ENCODE measurements at places on chromosomes 1 and 21.

DNA sequence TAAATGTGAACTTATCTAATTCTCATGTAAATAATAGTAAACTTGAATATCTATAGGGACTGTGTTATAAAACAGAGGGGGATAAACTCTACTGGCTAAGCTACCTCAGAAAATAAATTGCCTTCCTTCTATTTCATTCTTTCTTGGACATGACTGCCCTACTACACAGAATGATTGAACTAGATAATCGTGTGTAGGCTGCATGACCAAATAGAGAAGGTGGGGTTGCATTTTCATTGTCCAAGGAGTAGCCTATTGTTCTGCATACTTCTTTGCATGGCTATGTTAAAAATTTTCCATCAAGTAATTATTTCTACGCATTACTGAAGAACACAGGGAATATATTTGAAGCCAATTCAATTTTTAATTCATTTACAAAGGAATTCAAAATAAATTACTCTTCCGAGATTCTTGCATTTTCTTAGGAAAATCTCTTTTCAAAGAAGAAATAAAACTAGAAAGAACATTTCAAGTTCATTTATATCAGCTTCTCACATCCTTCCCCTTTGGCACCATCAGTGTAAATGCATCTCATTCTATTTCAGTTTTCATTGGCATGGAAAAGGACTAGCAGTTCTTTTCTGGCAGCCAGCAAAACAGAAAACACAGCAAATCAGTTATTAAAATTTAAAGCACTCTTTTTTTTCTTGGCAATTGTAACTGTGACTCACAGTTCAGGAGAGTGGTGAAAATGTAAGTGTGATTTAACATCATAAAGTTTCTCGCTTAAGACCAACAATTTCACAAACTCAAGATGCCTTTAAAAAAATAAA lies 714.7 kb downstream of the NCAM2 start:
- DNase-seq = peak; percentile 79

DNA sequence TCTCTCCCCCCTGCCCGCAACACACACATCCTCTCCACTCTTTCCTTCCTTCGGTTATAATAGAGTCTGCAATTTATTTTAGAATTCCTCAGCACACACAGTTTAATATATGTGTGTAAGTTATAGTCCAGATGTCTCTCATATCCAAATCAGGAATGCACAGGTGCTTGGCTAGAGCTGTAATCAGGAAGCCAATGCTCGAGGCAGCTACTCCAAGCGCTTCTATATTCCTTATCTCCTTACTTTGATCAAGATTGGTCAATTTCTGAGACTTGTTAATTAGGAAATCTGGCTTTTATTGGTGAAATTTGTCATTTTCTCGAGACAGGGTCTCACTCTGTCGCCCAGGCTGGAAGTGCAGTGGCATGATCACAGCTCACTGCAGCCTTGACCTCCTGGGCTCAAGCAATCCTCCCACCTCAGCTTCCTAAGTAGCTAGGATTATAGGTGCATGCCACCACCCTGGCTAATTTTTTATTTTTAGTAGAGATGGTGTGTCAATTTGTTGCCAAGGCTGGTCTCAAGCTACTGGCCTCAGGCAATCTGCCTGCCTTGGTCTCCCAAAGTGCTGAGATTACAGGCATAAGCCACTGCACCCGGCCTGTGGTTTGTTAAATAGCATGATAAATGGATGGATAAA lies 27.7 kb downstream of the RPL5 start:
- DNase-seq = no peak

DNA sequence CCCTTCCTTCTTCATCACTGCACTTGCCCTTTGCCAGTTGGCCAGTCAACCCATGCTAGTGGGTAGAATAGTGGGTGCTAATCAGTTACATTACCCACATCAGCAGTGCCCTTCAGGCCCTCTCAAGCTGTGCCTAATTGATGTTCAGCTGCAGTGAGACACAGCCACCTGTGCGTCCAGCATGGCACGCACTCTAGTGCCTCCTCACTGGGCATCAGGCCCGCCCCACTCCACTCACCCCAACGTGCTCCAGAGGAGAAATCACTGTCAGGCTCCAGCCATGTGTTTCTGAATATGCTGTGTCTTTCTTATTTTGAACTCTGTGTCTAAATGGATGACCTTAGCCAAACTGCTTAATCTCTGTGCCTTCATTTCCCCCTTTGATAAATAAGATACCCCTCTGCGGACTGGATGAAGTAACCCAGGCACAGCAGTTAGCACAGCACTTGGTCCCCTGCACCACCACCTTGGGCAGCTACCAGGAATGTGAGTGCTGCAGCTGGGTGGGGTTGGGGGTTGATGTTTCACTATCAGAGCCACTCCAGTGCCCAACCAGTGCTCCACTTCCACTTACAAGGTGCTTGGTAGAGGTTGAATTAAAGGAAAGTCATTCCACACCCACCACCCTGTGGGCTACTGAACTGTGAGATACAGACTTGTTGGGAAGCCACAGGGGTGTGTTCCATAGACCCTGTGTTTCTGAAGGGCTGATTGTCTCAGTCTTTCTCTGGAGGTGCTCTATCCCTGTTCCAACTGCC lies 8.9 kb upstream of the ADORA3 start:
- DNase-seq = no peak

- DNase-seq = peak; percentile 14
Measured at GRCh38 chr1:68140536-68140935, 90.1 kb upstream of the DIRAS3 start.

DNA sequence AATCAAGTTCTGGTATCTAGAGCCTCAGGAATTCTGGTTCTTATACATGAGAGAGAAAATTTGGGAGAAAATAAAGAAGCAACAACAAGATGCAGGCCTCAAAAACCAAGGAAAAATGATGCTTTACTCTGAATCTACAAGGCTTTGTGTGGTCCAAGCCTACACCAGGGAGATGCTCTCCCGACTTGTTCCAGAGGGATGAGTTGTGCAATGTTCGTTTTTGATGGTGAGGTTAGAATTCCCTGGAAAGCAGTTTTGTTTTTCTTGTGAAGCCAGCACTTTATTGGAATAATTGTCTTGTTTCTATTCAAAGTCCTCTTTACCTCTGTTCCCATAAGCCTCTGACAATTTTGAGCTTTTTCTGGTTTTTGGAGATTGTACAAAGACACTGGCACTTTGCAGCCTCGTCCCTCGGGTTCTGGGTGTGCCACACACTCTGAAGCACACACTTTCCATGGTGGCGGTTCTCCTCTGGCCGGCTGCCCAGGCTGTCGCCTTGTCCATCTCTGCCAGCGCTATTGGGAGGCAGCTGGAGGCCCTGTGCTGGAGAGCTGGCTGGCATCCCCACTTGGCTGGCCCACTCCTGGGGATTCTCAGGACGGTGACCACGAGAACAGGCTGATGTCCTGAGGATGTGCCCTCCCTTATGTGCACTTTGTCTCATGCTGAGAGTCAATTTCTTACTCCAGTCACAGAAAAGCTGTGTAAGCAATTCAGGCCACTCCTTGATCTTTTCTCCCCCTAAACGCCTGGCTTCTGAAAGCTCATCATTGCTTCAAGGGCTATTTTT lies 70.2 kb downstream of the EDEM3 start:
- DNase-seq = peak; percentile 24

DNA sequence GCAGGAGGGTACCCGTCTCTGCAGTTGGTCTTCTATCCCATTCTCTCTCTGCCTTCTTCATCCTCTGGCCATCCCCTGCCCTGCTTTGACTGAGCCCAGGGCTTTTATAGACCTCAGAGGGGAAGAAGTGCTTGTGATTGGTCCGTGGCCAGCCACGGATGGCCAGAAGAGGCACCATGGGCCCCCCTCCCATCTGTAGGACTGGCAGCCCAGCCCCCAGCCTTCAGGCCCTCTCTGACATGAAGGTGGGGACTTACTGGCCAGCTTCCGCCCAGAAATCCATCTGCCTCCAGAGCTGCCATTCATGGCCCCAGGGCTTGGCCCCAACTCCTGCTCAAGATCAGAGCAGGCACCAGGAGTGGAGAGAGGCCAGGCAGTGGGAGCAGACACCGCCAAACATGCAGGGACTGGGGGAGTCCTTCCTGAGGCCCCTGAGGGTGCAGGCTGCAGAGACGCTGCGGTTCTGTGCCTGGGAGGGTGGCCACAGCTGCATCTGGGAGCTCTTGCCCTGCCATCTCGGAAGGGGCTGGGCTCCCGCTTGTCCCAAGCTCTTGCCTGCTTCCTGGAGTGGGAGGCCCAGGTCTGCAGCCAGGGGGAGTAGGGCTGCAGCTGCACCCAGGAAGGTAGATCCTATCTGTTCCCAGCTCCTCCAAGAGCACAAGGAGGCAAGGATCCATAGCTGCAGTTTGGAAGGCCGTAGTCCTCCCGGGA lies 698.6 kb upstream of the B3GALT2 start:
- no peak for DNase-seq

DNA sequence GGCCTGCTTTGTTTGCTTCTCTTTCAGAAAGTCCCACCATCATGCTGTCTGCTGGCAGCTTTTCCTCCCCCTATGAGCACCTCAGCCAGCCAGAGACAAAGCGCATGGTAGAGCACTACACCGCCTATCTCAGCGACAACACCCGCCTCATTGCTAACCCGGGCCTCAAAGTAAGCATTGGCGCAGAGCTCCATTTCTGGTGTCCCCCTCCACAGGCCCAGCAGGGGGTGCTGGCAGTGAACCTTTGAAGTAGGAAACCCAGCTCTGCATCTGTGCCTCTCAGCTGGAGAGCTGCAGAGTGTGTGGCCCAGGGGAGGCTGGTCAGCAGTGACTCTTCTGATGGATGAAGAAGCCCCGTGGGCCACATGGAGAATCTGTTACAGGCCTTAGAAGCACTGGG lies 81.2 kb upstream of the RAVER2 start:
- no peak for DNase-seq

DNA sequence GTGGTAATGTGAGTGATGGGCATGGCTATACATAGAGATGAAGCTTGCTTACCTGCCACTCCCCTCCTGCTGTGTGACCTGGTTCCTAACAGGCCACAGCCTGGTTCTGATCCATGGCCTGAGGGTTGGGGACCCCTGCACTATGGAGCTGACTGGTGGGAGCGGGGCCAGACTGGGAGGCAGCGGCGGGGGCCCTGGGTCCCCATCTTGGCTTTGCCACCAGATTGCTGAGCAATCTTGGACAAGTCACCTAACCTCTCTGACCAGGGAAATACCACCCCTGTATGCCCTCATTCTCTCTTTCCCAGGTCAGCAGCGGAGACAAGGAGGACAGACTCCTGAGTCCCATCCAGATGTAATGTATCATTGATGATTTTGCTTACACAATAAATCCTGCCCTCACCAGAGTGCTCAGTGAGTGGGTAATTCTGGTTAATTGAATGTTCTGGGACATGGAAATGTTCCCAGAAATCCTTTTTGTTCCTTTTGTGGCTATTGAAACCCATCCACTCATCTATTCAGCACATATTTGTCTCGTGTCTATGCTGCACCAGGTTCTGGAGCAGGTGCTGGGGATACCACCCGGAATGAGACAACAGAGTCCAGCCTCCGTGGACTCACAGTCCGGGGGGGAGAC lies 4.1 kb upstream of the ARHGEF10L start:
- DNase-seq = no peak

DNA sequence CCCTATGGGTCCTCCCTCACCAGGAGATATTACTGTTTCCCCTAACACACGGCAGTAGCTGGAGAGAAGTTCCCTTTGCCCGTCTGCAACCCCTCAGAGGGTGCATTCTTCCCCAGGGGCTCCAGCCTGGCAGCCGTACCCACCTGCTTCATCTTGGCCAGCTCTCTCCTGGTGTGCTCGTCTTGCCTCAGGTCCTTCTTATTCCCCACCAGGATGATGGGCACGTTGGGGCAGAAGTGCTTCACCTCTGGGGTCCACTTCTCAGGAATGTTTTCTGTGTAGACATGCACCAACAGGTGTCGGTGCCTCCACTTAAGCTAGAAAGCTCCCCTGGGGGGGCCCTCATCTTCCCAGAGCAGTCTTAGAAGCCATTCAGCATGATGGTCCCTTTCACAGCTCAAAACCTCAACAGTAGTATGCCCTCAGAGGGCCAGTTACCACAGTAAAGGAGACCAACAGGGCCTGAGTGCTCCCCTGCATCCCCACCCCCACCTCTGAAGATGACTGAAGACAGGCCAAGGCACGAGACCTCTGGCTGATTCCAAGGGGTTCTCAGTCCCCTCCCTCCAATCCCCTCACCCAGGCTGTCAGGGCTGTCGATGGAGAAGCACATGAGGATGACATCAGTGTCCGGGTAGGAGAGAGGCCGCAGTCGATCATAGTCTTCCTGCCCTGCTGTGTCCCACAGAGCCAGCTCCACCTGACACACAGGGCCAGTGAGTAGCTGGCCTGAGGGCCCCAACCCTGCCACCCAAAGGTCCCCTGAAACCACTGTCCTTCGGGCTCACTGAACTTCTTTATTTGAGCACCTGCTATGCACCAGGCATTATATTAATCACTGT lies 4.3 kb downstream of the RHOC start:
- DNase-seq = no peak

GRCh38 chr1:195909061-195909460 lies 699.2 kb downstream of the KCNT2 start:
- DNase-seq = no peak

DNA sequence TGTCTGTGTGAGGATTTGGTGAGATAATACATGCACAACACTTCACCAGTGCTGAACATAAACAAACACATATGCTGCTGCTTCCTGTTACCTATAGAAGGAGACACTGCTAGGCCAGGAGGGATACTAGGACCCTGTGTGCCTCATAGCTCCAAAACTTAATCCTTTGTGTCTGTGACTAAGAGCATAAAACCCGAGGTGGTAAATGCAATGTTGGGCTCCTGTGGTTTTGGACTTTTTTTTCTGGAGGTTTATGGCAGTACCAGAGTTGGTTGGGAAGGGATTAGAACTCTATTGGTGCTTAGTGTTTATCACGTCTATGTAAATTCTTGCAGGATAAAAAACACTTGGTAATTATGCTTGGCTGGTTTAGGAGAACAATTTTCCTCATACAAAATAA lies 122.9 kb downstream of the NUF2 start:
- no peak for DNase-seq

Data from fibroblast of the aortic adventitia (primary cell).